ENCODE measurements at places on chromosomes 3 and 15.

GRCh38 chr15:96977886-96978285, 647.4 kb downstream of the NR2F2 start:
- DNase-seq: no peak

DNA sequence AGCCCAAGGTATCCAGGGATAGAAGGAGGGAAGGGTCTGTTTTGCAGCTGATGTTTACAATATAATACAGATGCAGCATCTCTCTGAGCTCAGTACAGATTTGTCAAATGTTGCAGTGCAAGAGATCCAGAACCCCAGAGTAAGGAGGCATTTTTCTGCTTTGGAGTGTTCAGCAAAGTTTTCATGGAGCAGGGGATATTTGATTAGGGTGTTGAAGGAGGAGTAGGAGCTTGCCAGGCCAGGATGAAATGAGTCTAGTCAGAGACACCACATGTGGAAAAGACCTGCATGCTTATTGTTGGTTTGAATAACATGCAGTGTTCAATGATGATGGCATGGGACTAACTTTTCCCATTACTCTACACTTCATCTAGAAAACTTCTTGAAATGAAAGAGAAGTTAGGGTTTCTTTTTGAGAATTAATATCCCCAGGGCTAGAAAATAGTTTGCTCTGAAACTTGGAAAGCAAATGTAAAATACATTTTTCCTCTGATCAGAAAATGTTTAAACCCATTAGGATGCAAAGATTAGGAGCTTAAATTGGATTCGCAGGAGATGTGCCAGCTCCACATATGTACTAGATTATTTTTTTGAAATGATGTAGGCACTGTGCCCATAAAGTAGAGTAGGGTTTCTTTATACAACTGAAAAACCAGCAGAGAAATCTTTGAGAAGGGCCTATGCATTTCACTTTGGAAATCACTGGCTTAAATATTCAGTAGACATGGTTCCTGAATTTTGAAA, 243.8 kb downstream of the CACNA2D3 start:
- DNase-seq: no peak

DNA sequence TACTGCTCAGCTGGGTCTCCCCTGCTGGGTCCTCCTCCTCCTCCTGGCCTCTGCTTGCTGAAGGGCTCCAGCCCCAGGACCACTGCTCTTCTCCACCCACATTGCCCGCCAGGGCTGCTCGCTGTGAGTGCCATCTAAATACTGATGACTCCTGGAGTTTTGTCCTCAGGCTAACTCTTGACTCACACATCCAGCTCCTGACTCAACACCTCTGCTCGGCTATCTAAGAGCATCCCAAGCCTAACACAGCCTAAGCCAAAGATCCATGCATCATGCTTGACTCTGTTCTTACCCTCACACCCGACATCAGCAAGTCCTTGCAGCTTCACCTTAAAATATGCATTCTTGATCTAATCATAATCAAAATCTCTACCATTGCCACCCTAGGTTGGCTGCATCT, 260.2 kb downstream of the KLF13 start:
- DNase-seq: peak; percentile 35

GRCh38 chr15:96869122-96869521, 538.6 kb downstream of the NR2F2 start:
- no peak for DNase-seq

GRCh38 chr3:178568155-178568731, 32.0 kb downstream of the KCNMB2 start:
- DNase-seq: no peak

DNA sequence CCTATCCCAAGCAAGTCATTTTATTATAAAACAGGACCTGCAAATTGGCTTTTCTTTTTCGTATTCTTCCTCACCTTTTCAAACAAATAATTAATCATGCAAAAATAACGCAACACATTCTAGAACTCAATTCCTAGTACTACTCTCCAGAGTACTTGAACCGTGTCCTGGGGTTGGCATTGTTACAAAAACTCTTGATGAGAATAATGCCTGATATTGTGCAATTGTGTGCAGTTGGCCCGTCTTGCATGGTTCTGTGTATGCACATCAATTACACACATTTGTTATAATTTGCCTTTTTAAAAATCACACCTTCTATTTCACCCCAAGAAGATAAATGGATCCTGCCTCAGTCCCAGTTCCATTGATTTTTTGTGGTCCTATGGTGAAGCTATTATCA, 205.4 kb downstream of the EPHB1 start:
- no peak for DNase-seq

- DNase-seq: no peak
Observed at GRCh38 chr15:49750553-49750952, 129.7 kb downstream of the DTWD1 start.

- no peak for DNase-seq
Observed at GRCh38 chr15:45375836-45376235, 2.5 kb downstream of the GATM start.

GRCh38 chr3:65560901-65561300, 477.8 kb downstream of the MAGI1 start:
- DNase-seq: no peak

- DNase-seq: no peak
Observed at GRCh38 chr3:158100681-158101080, 5.5 kb downstream of the SHOX2 start.

DNA sequence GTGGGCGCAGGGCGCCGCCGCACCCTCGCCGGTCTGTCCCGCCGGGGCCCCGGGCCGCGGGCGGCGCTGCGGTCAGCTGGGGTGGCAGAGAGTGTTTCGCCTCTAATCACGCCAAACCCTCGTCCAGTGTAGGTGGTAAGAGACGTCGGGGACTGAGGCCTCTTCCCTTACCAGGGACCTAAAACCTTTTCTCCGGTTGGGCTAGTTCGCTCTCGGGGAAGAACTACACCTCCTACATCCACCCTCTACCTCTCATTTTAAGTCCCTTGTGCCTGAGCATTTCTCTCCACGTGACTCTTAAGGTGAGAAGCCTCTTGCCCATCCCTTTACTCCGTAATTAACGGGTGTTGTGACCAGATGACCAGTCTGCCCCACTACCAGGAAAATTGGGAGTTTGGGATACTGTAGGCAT, 520 bp downstream of the TMEM42 start:
- peak; percentile 32 for DNase-seq

DNA sequence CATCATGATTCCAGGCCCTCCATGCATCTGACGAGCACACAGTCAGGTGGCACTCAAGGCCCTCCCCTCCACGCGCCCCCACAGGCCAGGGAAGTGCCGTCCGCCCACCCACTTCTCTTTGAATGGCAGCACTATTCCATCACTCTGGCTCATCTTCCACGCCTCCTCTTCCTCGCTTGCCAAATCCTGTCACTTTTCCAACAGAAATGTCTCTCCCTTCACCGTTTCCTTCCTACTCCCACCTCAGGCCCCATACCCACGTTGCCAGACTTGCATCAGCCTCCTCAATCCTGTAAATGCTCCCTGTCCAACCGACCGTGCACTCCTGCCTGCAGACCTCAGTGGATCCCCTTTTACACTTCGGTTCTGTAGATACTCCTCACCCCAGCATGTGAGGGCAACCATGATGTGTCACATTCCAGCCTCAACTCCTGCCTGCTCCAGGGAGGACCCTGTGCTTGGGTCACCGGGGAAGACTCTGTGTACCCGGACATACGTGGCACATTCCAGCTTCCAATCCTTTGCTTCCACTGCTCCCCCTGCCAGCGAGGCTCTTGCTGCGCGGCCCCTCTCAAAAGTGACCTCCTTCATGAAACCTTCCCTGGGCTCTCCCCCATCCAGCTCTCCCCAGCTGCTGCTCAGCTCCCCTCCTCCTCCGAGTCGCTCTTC, 29.6 kb downstream of the ADCY5 start:
- no peak for DNase-seq

- DNase-seq: no peak
Observed at GRCh38 chr15:48890375-48890972, 12.5 kb downstream of the EID1 start.

- DNase-seq: peak; percentile 47
Observed at GRCh38 chr3:163605915-163606314, 1472.4 kb downstream of the SI start.

DNA sequence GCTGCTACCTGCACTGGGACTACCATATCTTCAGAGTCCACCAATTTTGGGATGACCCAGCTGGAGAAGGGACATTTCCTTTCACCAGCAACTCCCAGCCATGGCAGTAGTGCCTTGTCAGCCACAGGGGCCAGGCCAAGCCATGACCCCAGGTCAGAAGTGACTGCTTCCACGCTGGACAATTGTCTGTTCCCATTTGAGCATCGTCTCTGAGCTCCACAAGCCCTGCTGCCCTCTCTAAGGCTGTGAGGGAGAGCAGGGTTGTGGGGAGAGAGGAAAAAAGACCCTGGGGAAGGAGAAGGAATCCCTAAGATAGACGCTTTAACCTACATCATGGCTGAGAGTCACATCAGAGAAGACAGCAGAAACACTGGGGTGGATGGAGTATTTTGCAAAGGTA, 7.4 kb upstream of the RARRES1 start:
- DNase-seq: no peak

DNA sequence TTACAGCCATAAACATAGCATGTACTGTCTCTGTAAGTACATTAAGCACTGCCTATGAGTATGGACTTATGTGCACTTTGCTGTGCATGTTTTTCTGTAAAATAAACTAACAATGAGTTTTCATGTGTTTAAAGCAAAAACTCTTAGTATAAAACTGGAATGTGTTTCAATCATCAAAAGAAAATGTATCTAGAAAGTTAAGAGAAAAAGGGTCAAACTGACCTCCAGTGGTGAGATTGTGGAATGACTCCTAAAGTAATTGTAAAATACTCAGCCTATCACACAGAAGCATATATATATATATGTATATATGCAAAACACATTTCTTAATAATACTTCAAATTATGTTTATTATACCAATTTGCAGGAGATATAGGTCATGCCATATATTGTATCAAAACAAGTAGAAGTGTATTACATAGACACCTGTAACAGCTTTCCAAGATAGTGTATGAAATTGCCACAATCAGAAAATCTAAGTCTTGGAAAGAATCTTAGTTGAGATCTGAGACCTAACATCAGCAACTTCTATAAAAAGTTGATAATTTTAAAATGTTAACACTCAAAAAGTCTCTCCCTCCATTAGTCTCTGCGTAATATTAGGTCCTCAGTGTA, 199.6 kb downstream of the FMN1 start:
- DNase-seq: peak; percentile 25

DNA sequence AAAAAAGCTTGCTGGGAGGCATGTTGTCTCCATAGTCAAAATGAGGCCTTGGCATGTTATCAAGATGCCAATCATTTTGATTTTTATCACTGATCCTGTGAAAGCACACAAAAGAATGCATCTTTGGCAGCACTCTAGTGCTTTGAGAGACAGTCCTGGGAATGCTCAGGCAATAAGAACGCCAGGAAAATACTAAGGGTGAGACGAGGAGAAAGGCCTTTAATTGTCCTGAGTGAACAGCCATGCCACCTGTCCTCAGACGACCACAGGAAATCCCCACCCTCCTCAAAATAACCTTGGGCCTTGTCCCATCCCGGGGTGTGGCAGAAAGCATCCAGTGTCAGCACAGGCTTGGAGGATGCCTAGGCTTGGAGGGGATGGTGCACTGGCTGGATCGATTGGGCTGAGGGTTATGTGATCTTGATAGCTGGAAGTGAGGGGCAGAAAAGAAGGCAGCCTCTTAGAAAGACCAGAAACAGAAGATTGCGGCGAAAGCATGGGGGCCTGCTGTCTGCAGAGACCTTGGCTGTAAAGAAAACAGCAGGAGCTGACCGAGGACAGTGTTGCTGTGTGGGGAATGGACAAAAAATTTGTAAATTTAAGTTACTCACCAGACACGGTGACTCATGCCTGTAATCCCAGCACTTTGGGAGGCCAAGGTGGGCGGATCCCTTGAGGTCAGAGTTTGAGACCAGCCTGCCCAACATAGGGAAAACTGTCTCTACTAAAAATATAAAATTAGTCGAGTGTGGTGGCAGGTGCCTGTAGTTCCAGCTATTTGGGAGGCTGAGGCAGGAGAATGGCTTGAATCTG, 7.3 kb downstream of the TMEM158 start:
- no peak for DNase-seq

DNA sequence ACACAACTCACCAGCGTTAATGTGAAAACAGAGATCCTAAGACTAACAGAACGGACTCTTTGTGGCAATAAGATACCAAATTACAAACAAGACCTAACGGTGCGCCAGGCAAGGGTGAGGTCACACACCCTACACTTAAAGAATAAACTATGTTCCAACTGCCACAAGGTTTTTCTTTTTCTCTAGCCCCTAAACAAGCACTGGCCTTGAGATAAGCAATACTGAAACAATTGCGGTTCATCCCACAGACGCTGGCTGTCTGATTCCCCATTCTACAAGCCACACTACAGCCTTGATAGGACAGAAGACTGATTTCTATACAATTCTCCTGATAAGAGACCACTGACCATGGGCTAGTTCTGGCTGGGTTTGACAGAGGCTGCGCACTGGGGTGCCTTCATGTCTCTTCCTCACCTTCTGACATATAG, 20.5 kb upstream of the LIMD1 start:
- no peak for DNase-seq

- no peak for DNase-seq
Observed at GRCh38 chr3:159280386-159281191, 478.7 kb downstream of the MFSD1 start.

DNA sequence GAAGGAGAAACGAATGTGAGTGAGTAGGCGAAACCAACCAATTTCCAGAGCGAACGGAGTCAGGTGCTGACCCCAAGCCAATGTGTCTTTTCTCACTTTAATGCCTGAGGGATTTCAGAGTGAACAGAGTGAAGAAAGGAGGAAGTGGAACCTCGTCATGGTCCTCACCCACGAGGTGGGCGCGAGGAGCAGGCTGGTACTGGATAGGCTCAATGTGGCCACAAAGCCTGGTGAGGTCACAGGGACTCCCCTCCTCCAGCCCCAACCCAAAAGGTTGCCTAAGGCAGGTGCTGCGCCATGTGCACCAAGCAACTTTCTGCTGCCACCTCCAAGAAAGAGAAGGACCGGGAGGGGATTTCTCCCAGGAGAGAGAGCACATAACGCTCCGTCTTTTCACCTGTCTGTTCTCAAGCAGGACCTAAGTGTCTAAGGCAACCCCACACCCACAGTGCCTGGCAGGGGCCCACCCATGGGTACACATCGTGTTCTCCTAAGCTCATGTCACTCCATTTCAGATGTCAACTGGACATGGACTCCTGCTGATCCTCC, 3.8 kb downstream of the NRROS start:
- DNase-seq: no peak

DNA sequence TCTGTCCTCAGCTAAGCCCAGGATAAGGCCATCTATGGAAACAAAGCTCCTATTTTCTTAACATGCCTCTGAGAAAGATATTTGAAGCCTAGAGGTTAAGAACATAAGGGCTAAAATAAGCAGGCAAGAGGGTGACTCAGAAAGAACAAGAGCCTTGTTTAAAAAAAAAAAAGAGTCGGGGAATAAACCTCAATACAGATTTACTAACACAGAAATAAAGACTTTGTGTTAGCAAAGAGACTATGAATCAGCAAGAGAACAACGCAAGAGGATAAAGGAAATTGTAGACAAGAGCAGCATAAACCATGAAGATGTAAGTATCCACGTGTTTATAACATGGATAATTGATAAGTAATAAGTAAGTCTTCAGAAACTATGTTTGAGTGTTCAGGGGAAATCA, 36.0 kb downstream of the RAB27A start:
- DNase-seq: peak; percentile 78

- DNase-seq: no peak
Observed at GRCh38 chr3:61439122-61439458, 122.3 kb upstream of the PTPRG start.

Data from foreskin keratinocyte (primary cell).